Stomach (tissue), 19 donors: ENCODE measurements at places on chromosomes 1 and 21.

- no peak overlapping the region for H3K4me3 ChIP-seq
- no peaks in the 10 kb centered on the region for H3K36me3 ChIP-seq
- DNase-seq: no peak
- no peaks in the 10 kb centered on the region for H3K27me3 ChIP-seq
- H3K4me1 ChIP-seq: peaks cover 15% of the 10 kb centered on the region
- H3K27ac ChIP-seq: peak overlapping the region; percentile 69
These were observed 70.1 kb upstream of the TMPRSS2 start for GRCh38 chr21:41578083-41578482.

DNA sequence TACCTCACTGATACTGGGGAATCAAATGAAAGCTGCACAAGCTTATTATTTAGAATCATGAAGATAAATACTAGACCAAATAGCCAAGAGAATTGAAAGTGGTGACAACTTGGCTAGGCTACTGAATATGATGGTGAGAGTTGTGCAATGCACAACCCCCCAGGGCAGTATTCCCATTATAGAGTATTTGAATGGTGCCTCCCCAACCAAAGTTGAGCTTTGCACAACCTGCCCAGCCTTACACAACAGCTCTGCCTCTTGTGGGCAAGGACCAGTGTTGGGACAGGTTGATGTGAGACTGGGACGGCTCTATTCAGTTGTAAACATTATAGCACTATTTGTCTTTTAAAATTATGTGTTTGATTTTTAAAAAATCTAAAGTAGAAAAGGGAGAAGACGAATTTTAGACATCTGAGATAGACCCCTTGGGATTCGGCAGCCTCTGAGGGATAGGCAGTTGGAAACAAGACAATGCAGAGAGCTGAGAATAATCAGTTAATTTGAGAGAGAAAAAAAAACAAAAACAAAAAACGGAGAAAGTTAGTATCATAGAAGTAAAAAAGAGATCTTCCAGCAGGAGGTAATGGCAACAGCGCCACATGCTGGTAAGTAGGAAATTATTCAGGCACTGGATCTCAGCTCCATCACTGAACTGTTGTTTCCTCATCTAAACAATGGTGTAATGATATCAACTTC lies 91.0 kb upstream of the KCNA3 start:
- H3K4me3 ChIP-seq: no peak overlapping the region
- DNase-seq: no peak
- no peak overlapping the region for H3K27ac ChIP-seq
- no peaks in the 10 kb centered on the region for H3K36me3 ChIP-seq
- no peaks in the 10 kb centered on the region for H3K4me1 ChIP-seq

DNA sequence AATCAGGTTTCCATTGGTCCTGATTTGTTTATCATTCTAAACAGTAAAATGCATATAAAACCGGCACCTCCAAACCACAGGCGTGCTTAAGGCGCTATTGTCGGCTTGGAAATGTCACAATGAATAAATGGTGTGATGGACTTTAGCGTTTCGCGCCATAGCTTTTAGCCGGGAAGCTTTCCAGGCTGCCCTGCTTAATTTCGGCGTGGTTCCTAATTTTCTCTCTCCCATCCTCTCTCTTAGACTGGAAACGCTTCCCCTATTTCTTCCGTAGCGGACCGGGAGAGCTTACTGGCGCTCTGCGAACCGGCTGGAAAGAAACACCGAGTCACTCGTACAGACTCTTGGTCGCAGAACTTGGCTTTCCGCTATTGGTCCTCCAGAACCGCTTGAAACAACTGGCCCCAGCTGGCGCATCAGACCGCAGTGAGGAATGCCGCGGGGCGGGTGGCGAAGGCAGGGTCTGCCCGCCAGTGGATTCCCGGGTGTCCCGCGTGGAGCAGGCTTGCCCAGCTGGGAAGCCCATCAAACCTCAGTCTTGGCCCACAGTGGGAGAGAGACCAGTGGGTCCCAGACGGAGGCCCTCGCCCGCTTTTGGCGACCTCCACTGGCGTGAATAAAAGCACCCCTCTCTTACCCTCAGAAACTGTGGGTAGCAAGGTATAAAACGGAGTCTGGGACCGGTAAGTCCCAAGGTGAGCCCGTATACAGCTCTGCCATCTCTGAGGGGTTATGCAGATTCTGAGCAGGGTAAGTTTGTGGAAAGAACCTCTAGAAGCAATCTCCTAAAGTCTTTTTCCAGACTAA lies 4.0 kb upstream of the LHX8 start:
- DNase-seq: peak; percentile 25
- no peaks in the 10 kb centered on the region for H3K36me3 ChIP-seq
- peaks cover 90% of the 10 kb centered on the region for H3K27me3 ChIP-seq
- H3K4me1 ChIP-seq: peaks cover 15% of the 10 kb centered on the region

DNA sequence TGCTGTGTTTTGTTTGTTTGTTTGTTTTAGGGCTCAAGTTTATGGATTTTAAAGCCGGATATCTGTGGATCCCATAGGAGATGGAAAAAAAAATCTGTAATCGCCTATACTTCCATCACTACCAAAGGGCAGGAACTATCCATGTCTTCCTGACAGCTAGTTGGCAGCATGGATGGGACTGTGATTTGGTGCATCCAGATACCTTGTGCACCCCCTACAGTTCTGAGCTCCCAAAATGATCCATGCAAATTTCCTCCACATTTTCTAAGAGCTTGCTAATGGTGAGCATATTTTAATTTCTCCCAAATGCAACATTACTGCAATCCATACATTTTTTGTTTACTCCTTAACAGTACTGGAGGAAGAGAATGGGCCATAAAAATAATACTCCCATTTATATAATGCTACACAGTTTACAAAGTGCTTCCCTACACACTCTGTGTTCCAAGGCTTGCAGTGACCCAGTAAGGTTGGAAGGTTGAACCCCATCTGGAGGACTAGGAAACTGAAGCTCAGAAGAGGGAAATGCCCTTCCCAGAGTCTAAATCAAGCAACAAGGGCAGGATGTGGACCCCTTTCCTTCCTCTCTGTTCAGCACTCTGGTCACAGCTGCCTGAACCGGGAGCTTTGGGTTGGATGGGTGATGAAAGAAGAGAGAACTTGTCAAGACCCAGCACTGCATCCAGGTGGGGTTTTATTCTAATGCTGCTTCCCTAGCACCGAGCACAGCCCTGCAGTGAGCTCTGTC lies 48.0 kb downstream of the CAPN8 start:
- no peak overlapping the region for H3K4me3 ChIP-seq
- H3K4me1 ChIP-seq: no peaks in the 10 kb centered on the region
- peaks cover 44% of the 10 kb centered on the region for H3K36me3 ChIP-seq
- no peak for DNase-seq

- no peaks in the 10 kb centered on the region for H3K36me3 ChIP-seq
- H3K27ac ChIP-seq: peak overlapping the region; percentile 86
- DNase-seq: no peak
- peaks cover 31% of the 10 kb centered on the region for H3K27me3 ChIP-seq
These were observed 584 bp upstream of the FGR start for GRCh38 chr1:27635396-27636142.

DNA sequence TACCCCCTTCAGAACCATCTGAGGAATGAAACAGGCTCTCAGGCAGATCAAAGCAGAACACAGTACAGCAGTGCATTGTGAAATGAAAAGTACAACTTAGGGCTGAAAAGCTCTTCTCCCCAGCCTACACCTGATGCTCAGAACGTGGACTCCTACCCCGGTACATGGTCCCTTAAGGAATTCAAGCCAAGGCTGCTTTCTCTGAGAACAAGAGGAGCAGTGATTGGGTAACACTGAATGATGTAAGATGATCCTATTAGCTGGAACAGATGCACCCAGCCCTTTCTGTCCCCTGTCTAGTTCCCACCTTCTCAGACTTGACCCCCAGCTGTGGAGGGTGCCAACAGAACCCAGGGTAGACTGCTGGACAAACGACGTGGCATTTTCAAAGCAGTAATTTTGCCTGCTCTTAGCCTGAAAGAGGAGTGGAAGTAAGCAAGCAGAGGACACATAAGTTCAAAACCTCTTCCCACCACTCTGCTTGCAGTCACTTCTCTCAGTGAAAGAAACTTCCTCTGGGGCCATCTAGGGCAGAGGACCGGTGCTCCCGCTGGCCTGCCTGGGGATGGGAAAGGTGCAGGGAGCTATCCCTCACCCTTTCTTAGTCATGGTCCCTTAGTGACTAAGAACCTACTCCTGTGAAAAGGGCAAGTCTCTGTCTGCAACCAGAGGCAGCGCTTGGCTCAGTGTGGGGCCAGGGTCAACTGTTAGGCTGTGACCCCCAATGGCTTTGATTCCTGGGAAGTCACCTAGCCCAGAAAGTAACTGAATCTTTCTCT lies 72.7 kb downstream of the TRABD2B start:
- H3K36me3 ChIP-seq: no peaks in the 10 kb centered on the region
- DNase-seq: no peak
- H3K4me1 ChIP-seq: no peaks in the 10 kb centered on the region
- H3K27ac ChIP-seq: no peak overlapping the region

DNA sequence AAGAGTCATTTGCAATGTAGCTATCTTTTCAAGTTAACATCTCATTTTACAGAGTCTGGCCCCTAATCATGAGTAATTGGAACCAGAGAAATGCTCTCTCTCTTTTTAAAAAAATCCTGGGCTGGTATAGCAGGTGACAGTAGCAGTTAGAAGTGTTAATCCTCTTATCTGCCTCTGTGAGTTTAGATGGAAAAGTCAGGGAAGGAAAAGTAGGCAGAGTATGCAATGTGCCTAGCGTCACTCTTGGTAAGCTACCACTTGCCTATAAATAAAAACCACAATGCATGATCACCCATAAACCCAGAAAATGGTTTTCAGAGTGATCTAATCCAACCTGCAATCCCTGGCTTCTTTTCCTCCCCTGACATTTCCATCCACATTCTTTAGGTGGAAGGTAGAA lies 43.2 kb downstream of the UTP25 start:
- H3K36me3 ChIP-seq: no peaks in the 10 kb centered on the region
- no peak overlapping the region for H3K27ac ChIP-seq
- H3K4me1 ChIP-seq: no peaks in the 10 kb centered on the region
- no peak for DNase-seq

DNA sequence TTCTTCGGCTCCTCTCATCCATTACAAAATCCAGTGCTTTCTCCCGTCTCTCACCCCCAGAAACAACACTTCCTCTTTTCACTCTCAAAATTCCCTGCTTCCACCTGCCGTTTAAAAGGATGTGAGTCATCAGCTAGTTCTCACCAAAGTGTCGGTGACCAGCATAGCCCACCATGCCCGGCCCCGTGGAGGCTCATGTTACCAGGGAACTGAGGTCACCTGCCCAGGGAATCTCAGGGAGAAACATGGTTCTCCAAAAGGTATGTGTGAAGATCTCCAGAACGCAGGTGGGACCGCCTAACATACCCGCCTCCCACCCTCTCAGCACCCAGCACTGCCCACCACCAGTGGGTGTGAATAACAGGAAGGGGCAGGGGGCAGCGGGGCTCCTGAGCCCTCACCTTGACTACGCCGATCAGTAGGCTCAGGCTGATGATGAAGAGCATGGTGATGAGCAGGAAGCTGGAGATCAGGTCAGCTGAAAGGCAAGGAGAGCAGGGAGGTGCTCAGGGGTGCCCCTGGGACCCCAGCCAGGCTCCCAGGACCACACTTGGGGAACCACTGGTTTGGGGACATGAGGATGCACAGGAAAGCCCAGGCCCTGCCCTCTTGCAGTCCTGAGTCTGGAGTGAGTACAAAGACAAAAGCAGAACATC lies 16.2 kb downstream of the LAPTM5 start:
- no peak overlapping the region for H3K27ac ChIP-seq
- peaks cover 23% of the 10 kb centered on the region for H3K36me3 ChIP-seq
- no peaks in the 10 kb centered on the region for H3K27me3 ChIP-seq
- peaks cover 49% of the 10 kb centered on the region for H3K4me1 ChIP-seq
- no peak for DNase-seq

GRCh38 chr1:36890776-36891175 lies 143.5 kb downstream of the GRIK3 start:
- peaks cover 3% of the 10 kb centered on the region for H3K27me3 ChIP-seq
- no peaks in the 10 kb centered on the region for H3K4me1 ChIP-seq
- H3K36me3 ChIP-seq: no peaks in the 10 kb centered on the region
- H3K4me3 ChIP-seq: no peak overlapping the region

GRCh38 chr1:70820995-70821394 lies 226.6 kb downstream of the PTGER3 start:
- no peak overlapping the region for H3K27ac ChIP-seq
- no peaks in the 10 kb centered on the region for H3K27me3 ChIP-seq
- no peak overlapping the region for H3K4me3 ChIP-seq
- H3K36me3 ChIP-seq: no peaks in the 10 kb centered on the region

- H3K4me1 ChIP-seq: no peaks in the 10 kb centered on the region
- H3K36me3 ChIP-seq: no peaks in the 10 kb centered on the region
- DNase-seq: no peak
- H3K4me3 ChIP-seq: no peak overlapping the region
These were observed 53.2 kb downstream of the SAMSN1 start for GRCh38 chr21:14492931-14493330.

- H3K36me3 ChIP-seq: no peaks in the 10 kb centered on the region
- peaks cover 27% of the 10 kb centered on the region for H3K4me1 ChIP-seq
- no peak for DNase-seq
These were observed 46.3 kb downstream of the COL18A1 start for GRCh38 chr21:45451091-45451740.

GRCh38 chr1:235327559-235328270 lies at the start of gene ARID4B:
ARID4B (minus strand) TSS chr1:235328179; CDS start chr1:235326919, 1,260 bp downstream.
- DNase-seq: peak; percentile 83
- H3K27me3 ChIP-seq: no peaks in the 10 kb centered on the region
- peak within 1 kb of the TSS; percentile 95 for H3K4me3 ChIP-seq
- H3K4me1 ChIP-seq: peaks cover 57% of the 10 kb centered on the region
- no peaks in the 10 kb centered on the region for H3K36me3 ChIP-seq
- H3K27ac ChIP-seq: peak within 1 kb of the TSS; percentile 97

DNA sequence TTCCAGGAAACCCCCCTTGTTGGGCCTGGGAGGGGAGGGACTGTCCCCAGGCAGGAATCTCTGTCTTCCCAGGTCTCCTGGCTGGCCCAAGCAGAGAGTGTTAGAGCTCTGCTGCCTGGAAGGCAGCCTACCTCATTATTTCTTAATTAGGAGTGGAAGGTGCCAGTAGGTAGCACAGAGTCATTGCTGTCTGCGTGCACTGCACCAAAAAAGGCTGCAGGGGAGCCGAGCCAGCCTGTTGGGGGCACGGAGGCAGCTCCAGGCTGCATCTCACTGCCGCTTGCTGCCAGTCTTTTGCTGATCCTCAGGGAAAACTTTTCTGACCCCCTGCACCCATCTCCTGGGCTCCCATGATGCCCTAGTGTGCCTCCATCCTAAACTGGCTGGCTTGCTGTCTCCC lies 58.1 kb downstream of the LRRN2 start:
- H3K4me3 ChIP-seq: no peak overlapping the region
- no peak overlapping the region for H3K27ac ChIP-seq
- no peaks in the 10 kb centered on the region for H3K36me3 ChIP-seq
- no peaks in the 10 kb centered on the region for H3K4me1 ChIP-seq

DNA sequence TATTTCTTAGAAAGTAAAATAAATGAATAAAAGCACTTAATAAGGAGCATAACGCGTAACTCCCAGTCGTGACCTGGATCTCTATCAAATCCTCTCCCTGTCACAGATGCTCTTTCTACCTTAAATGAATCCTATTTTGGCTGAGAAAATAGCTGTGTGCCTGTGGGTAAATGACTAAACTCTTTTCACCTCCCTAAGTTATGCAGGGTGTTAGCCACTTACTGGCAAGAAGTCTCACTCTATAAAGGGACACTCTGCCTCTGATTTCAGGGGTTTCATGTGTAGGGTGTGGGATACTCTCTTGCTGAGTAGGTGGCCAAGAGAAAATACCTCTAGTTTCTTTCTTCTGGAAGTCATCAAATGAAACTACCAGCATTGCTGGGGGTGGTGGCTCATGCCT lies 24.3 kb upstream of the PPP1R15B start:
- H3K4me1 ChIP-seq: peaks cover 61% of the 10 kb centered on the region
- no peak overlapping the region for H3K27ac ChIP-seq
- H3K4me3 ChIP-seq: no peak overlapping the region
- no peaks in the 10 kb centered on the region for H3K27me3 ChIP-seq
- H3K36me3 ChIP-seq: peaks cover 35% of the 10 kb centered on the region

GRCh38 chr1:87045761-87046304 lies 131.4 kb downstream of the HS2ST1 start:
- H3K4me1 ChIP-seq: no peaks in the 10 kb centered on the region
- no peak overlapping the region for H3K27ac ChIP-seq
- DNase-seq: no peak
- H3K36me3 ChIP-seq: no peaks in the 10 kb centered on the region
- H3K4me3 ChIP-seq: no peak overlapping the region
- no peaks in the 10 kb centered on the region for H3K27me3 ChIP-seq
